Lower lobe of right lung (tissue), 2 donors: ENCODE measurements at places on chromosomes 12 and 14. TPM values are rescaled to one million over a fixed set of nuclear protein-coding genes. Genes with fewer than 3 reads are reported as not detected.

TGM1 gene
- total RNA-seq: 5.9 TPM

NOP9 gene
- 22.0 TPM for total RNA-seq

IL23A gene
- 0.56 TPM for total RNA-seq

COX8C gene
- total RNA-seq: not detected

AEBP2 gene
- total RNA-seq: 36.7 TPM

PEX5 gene
- total RNA-seq: 47.8 TPM

PTPRR gene
- total RNA-seq: 1.4 TPM

SYNE3 gene
- total RNA-seq: 22.4 TPM

C12orf54 gene
- total RNA-seq: 0.53 TPM

- DNase-seq: peak; percentile 71
These were observed at the start of gene SIX4 for GRCh38 chr14:60723907-60724618. Gene SIX4, minus strand, starts transcription at chr14:60724351. Its CDS starts 277 bp downstream, at chr14:60724074.

DNA sequence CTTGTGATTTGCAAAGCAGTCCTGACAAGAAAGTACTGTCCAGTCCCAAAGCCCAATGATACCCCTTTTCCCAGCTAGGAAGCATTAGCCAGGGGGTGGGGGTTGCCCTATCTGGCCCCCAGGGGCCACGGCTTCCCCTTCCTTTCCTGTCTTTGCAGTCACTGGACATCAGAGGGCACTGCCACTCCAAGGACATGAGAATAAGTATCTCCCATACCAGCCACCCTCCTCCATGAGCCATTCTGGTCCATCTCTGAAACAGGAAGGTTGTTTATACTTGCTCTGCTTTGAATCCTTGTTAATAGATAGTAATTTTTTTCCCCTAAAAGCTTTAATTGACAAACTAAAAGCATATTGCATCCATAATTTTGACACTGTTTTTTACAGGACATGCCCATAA is 29.7 kb downstream of the RBM19 start:
- DNase-seq: no peak

DNA sequence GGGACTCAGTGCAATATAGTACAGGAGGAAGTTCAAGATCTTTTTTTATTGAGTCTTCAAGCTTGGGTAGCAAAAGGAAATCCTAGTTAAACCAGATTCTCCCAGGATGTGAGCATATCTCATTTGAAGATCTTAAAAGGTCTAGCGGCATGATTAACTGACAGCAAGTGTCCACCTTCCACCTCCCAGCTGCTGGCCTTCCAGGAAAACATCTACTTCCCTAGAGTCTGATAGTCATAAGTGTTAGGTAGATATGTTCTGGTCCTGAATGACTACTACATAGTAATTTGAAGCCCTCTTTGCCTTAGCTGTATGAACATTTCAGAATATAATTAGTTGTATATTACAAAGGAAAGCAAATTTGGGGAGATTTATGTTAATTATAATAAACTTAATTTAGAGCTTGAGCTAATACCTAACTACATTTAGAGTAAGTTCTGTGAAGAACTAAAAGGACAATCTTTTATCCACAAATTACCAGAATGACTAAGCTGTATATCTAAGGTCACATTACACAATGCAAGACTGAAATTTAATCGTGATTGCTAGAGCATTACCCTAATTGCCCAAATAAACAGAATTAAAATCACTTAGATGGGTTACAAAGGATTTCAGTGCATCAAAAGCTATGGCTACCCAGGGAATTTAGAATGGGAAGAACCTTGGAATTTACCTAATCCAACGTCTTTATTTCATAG is 9.9 kb downstream of the LGR5 start:
- no peak for DNase-seq

GRCh38 chr12:60349232-60349978 is 753.6 kb downstream of the SLC16A7 start:
- no peak for DNase-seq

DNA sequence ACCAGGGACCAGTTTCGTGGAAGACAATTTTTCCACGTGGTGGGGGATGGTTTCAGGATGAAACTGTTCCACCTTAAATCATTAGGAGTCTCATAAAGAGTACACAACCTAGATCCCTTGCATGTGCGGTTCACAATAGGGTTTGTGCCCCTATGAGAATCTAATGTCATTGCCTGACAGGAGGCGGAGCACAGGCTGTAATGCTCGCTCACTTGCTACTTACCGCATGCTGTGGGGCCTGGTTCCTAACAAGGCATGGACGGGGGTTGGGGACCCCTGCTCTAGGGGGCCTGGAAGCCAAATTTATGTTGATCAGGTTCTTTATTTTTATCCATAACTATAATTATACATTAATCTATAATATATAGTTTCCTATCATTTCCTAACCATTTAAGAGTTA is 315.3 kb downstream of the MED13L start:
- DNase-seq: no peak

DNA sequence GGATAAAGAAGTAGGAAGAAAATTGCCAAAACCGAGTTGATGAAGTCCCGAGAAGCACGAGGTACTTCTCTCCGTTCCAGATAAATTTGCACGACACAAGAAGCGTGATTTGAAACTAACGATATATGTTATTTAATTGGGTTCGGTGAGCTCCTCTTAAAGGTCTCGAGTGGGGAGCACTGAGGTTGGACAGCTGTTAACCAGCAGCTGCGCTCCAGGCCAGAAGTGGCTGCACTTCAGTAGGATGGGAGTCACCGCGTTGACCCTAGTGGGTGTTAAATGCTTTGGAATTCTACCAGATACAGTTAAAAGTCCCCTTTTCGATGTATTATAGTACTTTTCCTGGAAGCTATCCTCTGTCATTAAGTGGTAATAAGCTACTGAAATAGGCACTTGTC is 953 bp upstream of the DCAF5 start:
- no peak for DNase-seq

GRCh38 chr12:92942905-92943304 is 13.8 kb upstream of the EEA1 start:
- DNase-seq: no peak

GRCh38 chr12:80033448-80033847 is 65.9 kb upstream of the OTOGL start:
- DNase-seq: no peak

- no peak for DNase-seq
These were observed 340.1 kb downstream of the BCAT1 start for GRCh38 chr12:24608637-24609285.

- peak; percentile 96 for DNase-seq
These were observed at the start of gene MYL6B for GRCh38 chr12:56152132-56152755. Gene MYL6B, plus strand, starts transcription at chr12:56152587. Its CDS starts 1,332 bp downstream, at chr12:56153919.

DNA sequence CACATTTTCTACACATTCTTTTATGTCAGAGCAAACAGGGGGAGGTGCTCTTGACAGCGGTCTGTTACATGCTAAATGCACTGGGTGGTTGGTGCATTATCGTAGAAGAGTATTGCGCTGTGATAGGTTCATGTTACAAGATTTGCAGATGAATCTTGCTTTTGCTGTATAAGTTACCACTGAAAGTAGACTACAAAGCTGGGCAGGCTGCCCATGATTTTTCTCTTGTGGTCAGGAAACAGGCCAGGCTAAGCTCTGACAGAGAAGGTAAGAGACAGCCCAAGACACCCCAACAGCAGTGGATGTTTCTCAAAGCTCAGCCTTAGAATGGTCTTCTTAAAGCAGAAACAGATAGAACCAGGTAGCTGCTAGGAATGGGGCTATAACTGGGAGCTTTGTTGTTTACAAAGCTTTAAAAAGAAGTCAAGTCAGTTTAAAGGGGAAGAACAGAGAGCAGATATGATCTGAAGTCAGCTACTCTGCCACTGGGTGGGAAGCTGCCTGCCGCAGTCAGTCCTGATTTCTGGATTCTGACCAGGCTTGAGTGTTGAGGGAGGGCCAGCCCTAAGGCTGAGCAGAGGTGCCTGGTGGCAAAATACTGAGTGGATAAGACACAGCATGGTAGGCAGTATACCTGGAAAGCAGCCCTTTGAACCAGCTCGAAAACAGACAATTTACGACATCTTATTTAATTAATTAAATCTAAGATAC is 9.4 kb downstream of the KCNA1 start:
- no peak for DNase-seq

GRCh38 chr14:88089445-88089844 is 84.5 kb downstream of the GPR65 start:
- no peak for DNase-seq

DNA sequence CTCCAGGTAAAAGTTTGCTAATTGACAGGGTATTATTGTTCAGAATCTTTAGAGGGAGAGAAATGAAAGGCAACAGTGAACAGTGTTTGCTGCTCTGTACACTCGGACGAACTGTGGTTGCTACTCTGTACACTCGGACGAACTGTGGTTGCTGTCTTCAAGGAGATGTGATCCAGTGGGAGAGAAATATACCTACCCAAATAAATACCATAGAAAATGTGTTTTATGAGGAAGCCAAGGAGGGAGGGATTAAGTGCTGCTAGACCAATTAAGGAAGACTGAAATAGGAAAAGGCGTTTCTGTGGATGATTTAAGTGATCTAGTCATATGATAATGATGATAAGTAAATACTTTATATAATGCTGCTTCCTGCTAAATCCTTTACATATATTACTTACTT is 2.7 kb downstream of the STK38L start:
- DNase-seq: no peak

- DNase-seq: no peak
These were observed 7.0 kb upstream of the TNS2 start for GRCh38 chr12:53042607-53043454.

- no peak for DNase-seq
These were observed 994.7 kb downstream of the VRK1 start for GRCh38 chr14:97791906-97792305.

GRCh38 chr14:39015360-39015961 is 87.6 kb downstream of the SEC23A start:
- DNase-seq: no peak

GRCh38 chr14:27672047-27672446 is 1074.2 kb upstream of the NOVA1 start:
- no peak for DNase-seq

GRCh38 chr12:119692997-119693396 is 25.1 kb downstream of the PRKAB1 start:
- DNase-seq: no peak

DNA sequence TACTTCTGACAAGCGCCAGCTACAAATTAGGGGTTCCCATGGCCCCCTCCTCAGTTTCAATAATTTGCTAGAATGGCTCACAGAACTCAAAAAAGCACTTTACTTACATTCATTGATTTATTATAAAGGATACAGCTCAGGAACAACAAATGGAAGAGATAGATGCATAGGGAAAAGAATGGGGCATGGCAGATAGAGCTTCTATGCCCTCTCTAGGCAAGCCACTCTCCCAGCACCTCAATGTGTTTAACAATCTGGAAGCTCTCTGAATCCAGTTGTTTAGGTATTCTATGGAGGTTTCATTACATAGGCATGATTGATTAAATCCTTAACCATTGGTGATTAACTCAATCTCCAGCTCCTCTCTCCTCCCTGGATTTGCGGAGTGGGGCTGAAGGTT is 184.5 kb upstream of the DAAM1 start:
- DNase-seq: no peak

DNA sequence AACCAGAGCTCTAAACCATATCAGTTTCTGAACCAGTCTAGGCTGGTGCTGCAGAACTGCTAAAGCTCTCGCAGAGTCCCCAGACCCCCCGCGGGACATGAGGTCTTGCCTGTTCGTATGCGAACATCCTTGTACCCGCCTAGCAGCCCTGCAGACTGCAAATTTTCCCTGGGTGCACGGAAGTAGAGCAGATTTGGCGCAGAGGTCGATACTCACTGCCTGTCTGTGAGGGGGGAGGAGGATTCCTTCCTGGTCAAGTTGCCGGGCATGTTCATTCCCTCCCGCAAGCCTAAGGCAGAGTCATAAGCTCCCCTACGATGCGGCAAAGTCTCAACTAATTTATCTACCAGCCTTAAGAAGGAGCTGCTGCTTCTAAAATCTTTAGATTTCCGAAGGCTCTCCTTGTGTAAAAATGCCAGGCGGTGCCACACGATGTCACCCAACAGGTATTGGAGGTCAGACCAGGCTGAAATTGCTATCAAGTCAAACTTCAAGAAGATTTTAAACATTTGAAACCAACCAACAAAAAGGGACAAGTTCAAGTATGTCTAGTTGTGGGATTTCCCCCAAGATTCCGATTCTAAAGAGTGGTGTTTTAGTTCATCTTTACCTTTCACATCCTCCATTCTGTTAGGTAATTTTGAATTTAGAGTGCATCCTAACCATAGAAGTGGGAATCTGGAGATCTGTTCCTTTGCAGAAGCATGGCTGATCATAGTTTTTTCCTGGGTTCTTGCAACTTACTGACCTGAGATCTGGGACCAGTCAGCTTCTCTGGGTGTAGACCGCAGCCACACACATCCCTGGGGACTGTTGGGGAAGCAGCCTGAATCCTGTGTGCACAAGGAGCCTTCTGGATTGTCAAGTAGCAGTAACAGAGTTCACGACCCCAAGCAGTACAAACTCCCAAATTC is 1.6 kb upstream of the PAX9 start:
- no peak for DNase-seq

DNA sequence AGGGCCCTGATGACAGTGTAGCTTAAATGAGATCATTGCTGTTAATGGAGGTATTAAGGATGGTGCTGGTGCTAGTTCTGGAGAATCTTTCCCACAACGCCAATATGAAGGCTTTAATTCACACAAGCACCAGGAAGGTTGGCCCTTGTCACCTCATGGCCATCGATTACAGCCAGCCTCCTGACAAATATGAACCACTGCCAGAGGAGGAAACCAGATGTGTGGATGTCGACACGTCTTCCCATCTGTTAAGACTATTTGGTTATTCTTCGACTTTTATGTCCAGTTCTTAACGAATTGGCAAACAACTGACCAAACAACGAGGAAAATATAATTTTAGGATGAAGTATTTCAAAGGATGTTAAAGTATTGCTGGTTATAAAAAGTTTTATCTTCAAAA is 79.5 kb downstream of the PIK3C2G start:
- no peak for DNase-seq

DNA sequence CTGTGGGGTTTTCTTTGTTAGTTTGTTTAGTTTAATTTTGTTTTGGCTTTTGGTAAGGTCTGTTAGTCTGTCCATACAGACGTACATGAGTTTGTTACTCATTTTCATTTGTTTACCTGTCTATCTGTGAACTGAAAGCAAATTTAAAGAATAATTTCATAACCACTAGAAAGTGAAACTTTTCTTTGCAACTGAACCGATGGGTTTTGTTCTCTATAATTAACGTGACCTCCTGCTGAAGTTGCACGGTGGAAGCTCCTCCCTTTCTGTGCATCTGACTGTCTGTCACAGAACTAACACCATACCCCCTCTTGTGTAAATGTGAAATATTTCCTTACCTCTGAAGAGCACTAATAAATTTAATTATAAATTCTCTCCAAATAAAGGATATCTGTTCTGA is 595.5 kb downstream of the GALC start:
- no peak for DNase-seq

DNA sequence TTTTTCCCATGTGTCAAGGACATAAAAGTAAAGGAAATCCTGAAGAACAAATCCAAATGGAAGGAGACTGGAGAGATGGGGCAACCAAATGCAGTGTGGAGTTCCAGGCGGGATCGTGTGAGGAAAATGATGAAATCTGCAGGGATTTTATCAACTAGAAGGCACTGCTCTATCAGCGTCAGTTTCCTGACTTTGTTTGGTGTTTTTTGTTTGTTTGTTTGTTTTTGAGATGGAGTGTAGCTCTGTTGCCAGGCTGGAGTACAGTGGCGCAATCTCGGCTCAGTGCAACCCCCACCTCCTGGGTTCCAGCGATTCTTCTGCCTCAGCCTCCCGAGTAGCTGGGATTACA is 43.3 kb upstream of the GPR132 start:
- no peak for DNase-seq
